NCI-H146 (cell line): ENCODE measurements at places on chromosomes 12 and 14.

DNA sequence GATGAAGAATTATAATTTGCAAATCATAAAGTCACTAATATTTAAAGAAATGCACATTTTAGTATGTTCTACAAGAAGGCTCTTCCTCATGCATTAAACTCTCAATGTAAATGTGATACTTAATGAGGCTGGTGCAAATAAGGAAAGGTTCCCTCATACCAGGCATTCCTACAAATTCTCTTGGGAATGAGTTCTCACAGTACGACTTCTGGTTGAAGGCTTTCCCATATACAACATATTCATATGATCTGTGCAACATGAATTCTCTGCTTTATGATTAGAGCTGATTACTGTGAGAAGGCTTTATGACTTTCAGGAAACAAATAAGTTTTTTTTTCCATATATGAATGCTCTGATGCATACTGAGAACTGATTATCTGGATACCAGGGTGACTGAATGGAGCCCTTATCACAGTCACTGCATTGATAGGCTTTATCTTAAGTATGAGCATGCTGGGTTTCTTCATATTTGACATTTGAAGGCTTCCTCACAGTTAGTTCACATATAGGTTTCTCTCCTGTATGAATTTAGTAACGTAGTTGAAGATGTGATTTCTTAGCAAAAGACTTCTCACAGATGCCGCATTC is 293.9 kb downstream of the RAD51B start:
- DNase-seq = no peak

DNA sequence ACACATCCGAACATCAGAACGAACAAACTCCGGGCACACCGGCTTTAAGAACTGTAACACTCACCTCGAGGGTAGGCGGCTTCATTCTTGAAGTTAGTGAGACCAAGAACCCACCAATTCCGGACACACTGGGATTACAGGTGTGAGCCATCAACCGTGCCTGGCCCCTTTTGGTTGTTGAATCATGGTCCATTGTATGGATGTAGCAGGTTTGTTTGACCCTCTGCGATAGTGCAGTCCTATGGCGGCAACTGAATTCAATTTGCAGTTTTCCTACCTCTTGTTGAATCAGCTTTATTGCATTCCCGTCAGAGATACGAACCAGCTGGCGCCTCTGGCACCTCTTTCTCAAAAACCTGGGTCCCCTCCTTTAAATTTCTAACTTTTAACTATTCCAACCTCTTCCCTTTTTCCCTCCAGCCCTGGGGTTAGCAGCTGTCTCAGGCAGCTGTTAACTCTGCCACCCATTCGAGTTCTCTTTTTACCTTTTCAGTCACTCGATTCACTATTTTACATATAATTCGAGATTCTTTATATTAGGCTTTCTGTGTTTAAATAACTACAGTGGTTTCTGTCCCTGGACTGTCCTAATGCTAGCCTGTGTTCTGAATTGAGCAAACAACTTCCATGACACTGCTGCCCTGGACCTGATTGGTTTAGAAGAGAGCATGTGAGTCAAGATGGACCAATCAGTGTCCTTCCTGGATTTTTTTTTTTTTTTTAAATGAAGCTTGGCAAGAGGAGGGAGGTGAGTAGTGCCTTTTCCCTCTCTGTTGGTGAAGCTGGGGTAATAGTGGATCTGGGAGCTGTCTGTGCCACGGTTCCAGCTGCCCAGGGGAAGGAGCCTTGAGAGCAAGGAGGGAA is 261.5 kb downstream of the PCNX1 start:
- peak; percentile 61 for DNase-seq

DNA sequence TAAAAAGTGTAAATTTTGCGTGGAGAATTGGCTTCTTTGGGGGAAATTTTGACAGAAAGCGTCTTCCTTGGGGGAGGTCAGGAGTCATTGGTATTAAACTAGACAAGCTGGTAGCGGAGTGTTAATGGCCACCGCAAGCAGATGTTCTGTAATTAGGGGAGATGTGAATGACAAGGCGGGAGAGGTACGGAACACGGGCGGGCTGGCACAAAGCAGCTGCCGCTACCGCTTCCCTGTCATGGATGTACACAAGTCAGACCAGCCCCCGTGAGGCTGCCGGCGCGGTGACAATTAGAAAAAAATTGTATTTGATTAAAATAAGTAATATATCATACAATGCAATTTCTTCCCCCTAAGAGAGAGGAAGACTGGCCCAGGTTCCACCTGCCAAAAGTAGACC is 501.6 kb downstream of the VRK1 start:
- no peak for DNase-seq

DNA sequence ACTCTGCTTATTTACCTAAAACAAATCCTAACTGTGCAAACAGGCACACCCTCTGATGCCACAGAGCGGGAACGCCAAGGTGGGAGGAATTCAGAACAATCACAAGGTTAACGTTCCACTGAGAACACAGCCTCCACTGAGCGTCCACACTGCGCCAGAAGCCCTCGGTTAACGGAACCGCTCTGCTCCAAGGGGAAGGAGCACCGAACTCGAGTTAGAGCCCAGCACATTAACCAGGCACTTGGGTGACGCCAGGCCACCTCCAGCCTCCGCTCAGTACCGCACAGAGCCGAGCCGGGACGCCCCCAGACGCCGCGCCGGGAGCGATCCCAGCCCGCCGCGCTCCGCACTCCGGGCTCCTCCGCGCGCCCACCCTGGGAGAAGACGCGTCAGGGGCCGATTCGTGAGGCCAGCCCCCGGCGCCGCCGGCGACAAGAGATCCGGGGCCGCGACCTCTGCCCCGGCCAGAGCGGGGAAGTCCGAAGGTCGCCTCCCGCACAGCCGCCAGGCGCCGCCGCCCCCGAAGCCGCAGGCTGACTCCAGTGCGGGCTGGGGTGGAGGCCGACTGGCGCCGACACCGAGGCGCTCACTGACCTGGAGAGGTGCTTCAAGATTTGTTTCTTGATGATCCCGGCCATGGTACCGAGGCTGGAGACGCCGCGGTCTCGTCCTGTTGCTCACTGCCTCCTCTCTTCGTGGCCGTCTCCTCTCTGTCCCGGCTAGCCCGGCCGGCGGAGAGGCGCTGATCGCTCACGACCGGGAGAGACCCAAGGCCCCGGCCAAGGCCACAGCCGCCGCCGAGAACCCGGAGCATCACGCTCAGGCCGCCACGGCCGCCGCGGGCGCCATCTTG is 450 bp downstream of the BLTP3B start:
- peak; percentile 63 for DNase-seq

- DNase-seq = no peak
Measured at GRCh38 chr12:24888813-24889212, 60.1 kb downstream of the BCAT1 start.

GRCh38 chr12:85627584-85627983 is 208.6 kb downstream of the RASSF9 start:
- no peak for DNase-seq

DNA sequence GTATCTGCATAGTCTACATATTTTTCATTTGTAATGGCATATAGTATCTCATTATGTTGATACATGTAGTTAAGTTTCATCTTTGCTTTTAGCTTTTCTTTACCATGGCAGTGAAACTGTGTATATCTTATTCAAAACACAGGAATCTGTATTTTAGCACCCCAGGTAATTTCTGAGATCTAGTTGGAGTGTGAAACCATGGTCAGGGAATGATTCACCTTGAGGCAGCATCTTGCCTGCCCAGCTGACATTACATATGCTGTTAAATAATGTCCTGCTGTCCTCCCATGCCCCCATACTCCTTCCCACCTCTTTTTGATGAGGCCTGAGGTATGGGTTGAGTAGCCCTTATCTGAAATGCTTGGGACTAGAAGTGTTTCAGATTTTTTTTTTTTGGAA is 125.4 kb upstream of the ATF1 start:
- DNase-seq = no peak

DNA sequence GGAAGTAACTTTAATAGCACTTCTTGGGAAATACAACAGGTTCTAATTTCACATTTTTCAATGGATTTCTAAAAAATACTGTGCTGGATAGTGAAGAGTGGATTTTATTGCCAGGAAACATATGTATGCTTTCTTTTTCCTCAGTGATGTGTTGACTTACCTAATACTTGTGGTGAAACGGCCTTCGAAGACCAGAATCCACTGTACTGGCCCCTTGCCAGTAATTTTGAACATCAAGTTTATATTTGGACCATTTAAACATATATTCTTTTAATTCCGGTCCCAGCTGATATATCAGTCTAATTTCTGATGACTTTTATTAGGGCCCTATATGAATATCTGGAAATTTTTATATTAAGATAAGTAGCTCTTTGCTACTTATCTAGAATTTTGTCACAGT is 1.8 kb downstream of the MSRB3 start:
- no peak for DNase-seq

DNA sequence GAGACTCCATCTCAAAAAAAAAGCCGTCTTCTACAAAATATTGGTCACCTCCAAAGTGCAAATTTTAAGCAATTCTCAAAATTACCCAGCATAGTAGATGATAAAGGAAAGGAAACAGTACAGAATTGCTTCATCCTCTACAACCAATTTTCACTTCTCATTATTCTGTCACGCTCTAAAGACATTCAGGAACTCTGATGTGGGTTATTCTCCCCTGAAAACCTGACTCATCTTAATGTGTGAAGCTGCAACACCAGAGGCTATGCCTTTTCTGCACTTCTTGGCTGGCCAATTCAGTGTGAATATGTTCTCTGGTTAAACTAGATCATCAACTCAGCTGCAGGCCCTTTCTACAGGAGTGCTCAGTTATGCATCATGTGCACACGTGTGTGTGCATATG is 11.0 kb downstream of the PTGER2 start:
- DNase-seq = no peak

- DNase-seq = no peak
Measured at GRCh38 chr12:91901381-91902074, 244.1 kb downstream of the BTG1 start.

- no peak for DNase-seq
Measured at GRCh38 chr12:96300064-96300463, 100.2 kb downstream of the CDK17 start.

- no peak for DNase-seq
Measured at GRCh38 chr12:114704096-114704495, 20.1 kb upstream of the TBX3 start.

GRCh38 chr12:53966085-53966384 is 6.9 kb upstream of the HOXC11 start:
- no peak for DNase-seq

- DNase-seq = no peak
Measured at GRCh38 chr12:62190689-62191490, 69.3 kb upstream of the USP15 start.

GRCh38 chr12:51128919-51129318 is 44.0 kb downstream of the TFCP2 start:
- DNase-seq = no peak

DNA sequence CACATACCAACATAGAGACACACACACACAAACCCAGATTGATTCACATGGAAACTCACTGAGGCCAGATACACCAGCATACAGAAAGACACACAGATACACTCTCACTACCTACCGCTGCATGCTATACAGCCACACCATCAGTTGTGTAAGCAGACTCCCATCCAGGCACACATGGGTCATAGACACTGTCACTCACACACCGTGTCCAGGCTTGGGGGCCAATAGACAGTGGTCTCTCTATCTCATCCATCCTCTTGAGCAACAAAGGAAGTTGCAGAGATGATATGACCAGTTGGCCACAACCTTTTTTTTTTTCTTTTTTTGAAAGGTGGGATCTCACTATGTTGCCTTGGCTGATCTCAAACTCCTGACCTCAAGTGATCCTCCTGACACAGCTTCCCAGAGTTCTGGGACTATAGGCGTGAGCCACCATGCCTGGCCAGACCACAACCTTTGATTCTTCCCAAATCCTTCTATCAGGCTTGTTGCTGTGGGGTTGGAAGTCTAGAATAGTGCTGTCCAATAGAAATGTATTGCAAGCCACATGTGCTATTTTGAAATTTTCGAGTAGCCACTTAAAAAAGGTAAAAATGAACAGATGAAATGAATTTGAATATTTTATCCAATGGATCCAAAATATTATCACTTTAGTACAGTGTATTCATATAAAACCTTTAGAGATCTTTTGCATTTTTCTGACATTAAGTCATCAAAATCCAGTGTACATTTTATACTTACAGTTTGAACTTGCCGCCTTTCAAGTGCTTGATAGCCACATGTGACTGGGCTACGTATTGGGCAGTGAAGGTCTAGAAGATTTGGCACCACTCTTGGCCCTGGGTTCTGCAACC is 7.4 kb downstream of the LRP1-AS start:
- DNase-seq = no peak

- no peak for DNase-seq
Measured at GRCh38 chr12:19910681-19911080, 457.7 kb upstream of the PDE3A start.

DNA sequence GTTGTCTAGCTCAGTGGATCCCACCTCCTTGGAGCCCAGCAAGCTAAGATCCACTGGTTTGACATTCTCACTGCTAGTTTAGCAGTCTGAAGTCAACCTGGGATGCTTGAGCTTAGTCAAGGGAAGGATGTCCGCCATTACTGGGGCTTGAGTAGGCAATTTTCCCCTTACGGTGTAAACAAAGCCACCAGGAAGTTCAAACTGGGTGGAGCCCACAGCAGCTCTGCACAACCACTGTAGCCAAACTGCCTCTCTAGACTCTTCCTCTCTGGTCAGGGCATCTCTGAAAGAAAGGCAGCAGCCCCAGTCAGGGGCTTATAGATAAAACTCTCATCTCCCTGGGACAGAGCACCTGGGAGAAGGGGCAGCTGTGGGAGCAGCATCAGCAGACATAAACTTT is 16.7 kb upstream of the TAS2R43 start:
- DNase-seq = no peak

- DNase-seq = no peak
Measured at GRCh38 chr12:112823582-112824149, 32.1 kb downstream of the RPH3A start.

DNA sequence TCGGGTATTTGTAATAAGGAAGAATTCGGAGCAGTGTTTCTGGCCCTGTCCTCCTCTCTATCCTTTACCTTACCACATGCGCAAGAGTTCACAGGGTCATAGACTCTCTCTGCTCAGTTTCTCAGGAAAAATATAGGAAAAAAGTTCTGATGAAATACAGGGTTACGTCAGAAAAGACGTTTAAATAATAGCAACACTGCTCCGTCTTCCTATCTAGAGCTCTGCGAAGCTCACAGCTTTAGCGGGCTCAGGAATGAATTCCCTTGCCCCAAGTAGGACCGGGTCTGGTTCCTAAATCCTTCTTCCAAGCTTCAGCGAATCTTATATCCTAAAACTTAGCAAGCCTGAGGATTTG is 365 bp downstream of the CCDC59 start:
- DNase-seq = peak; percentile 25

DNA sequence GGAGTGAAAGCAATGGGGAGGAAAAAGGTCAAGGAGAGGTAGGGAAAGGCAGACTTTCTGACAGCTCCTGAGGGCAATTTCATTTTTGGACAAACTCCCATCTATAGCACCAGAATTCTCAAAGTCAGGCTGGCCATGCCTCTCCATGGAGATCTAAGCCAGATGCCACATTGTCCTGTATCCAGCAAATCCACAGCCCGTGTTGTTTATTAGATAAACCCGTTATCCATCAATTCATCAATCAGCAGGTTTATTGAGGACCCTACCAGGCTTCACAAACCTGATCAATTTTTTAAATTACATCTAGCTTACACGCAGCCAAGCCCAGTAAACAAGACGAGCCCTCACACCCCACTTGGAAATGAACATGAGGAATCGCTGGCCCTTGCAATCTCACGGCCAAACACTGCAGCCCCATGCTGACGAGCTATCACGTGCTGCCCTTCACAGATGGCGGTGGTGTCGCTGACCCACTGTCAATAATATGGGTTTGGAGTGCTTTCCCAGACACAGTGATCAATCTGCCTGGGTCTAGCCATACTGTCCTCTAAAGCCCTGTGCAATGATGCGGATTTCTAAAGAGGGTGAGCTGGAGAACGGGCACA is 332.9 kb downstream of the DPF3 start:
- no peak for DNase-seq
